ENCODE measurements at places on chromosomes 7 and 10.
A peak's percentile ranks its signal among the peaks of the same experiment; 100 is the strongest.

GRCh38 chr7:150931199-150931869 is 46.8 kb downstream of the KCNH2 start:
- DNase-seq: no peak

DNA sequence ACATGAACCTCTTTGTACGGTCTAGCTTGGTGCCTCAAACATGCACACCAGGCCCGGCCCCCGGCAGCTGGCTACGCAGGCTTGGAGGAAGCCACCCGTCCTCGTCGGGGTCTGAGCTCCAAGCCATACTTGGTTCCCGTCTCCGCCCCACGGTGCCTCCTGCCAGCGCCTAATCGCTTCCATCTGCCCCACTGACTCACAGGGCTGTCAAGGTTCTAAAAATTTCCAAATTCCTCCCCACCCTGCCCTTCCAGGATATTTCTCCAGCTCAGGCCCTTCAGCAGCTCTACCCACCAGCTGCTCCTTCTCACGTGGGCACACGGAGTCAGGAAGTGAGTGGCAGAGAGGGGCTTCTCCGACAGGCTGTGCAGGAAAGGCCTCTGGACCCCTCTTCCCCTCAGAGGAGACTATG is 38.8 kb downstream of the TMEM270 start:
- no peak for DNase-seq

DNA sequence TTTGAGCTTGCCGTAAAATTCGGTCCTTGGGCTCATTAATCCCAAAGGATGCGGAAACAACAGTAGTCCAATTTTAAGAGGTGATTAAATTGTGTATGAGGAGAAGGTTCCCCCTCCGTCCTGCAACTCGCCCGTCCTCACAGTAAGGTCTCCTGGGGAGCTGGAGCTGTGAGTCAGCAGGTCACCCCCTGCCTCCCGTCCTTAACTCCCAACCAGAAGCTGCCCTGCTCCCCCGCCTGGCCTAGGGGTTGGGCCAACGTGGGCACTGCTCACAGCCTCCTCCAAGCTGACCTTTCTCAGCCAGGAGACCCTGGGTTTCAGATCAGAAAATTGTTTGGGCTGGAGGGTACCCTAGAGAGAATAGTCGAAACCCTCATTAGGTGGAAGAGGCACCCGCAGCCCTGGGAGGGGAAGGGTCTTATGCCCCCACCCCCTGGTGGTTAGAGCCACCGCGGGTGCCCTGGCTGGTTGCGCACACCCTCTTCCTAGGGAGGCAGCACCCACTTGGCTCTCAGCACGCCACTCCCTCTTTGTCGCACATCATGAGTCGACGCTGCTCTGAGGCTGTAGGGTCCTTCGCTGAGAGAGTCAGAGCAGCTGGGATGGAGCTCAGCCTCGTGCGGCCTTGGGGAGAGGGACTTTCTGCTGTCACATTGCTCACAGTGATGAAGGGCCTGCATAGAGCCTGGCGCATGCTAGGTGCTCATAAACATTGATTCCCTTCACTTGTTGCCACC is 131.2 kb downstream of the TACC2 start:
- DNase-seq: no peak

DNA sequence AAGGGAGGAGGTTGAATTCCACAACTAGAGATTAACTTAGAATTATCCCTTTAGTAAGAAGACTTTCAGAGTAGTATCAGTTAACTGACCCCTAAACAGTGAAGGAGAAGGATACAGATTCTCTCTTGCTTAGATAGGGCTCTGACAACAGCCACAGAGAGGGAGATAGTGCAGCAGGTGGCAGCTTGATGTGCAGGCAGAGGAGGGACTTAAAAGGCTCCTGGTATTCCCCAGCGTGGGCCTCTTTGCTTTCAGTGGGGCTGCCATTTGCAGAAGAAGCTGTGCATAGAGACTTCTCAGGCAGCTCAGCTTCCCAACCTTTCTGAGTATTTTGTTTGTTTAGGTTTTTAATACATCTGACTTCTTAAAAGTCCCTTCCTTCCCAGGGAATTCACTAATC is 16.0 kb downstream of the FZD1 start:
- DNase-seq: no peak

- DNase-seq: no peak
These were observed 20.3 kb downstream of the TTYH3 start for GRCh38 chr7:2651847-2652735.

DNA sequence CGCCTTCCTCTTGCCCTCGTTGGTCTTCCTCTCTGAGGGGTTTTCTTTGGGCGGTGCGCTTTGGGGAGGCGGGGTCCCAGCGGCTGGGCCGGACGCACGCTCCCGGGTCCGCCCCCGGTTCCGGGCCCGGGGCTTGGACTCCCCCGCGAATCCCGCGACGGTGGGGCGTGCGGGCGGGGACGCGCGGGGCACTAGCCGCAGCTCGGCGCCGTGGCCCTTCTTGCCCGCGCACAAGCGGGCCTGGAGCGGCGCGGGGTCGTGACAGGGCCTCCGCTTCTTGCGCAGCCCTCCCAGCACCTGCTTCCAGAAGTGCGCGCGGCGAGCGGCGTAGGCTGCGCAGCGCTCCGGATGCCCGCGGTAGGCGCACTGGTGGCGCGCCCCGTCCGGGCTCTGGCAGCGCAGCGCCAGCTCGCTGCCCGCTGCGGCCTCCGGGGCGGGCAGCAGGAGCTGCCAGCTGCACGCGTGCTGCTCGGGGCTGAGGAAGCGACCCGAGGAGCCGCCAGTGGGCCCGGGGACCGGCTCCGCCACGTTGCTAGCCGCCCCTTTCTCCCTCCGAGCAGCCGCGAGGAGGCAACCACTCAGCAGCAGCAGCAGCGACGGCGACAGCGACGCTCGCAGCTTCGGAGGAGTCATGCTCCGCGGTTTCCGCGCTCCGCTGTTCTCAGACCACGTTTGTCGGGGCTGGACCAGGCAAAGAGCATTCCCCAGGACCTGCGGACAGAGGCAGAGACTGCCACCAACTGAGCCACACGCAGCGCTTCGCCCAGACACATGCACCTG is 759 bp downstream of the FGFBP3 start:
- DNase-seq: peak; percentile 80

DNA sequence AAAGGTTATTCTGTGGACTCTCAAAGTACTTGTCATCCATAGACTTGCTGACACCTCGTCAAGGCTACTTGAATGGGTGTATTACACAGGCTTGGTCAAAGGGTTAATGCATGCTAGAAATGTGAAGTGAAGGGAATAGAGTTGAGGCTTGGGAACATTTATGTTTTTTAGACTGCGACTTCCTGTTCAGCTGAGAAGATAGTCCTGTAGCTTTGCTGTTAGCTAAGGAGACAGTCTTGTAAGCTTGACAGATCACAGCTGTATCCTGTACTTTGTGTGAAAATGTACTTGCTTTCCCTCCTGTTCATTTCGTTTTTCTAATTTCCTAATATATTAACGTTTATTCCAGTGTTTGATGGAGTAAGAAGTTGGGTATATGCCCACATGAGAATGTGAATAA is 52.1 kb downstream of the ADD3 start:
- no peak for DNase-seq

DNA sequence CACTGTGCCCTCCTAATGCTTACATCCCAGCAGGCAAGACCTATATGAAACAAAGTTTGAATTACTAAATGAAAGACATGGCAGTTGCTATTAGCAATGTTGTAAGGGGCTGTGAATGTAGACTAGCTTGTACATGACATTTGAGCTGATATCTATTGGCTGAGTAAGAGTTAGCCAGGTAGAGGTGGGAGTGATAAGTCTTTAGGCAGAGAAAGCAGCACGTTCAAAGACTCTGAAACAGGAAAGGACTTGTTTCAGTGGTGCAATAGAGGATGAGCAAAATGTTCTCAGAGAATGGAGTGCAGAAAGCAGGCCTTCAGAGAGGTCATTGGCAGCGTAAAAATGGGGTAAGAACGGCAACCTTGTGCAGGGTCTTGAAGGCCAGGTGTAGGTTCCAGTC is 687.6 kb downstream of the AUTS2 start:
- no peak for DNase-seq

- DNase-seq: no peak
These were observed 272.5 kb upstream of the COBL start for GRCh38 chr7:51589111-51589510.

DNA sequence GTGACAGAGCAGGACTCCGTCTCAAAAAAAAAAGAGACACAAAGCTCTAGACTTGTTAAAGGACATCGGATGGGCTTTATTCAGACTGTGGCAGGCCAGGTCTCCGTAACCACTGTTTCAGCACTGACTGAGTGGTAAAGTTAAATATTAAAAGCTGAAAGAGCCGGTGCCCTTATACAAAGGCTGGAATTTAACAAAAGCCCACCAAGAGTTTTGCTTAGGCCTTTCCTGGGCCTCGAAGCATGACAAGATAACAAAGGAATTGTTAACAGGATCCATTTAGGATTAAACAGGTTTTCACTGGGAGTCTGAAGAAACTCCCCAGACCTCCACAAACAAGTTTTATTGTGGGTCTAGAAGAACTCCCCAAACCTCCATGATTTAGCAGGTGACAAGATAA is 727.8 kb downstream of the TYW1 start:
- no peak for DNase-seq

DNA sequence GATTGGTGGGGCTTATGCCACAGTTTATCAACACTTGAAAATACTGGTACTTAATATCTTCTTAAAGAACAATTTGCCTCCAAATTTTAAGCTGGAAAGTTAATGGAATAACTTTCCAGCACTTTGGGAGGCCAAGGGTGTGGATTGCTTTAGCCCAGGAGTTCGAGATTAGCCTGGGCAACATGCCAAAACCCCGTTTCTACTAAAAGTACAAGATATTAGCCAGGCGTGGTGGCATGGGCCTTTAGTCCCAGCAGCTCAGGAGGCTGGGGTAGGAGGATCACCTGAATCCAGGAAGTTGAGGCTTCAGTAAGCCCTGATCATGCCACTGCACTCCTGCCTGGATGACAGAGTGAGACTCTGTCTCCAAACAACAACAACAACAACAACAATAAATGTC is 56.0 kb downstream of the PRF1 start:
- no peak for DNase-seq

GRCh38 chr7:140992422-140992821 is 22.3 kb downstream of the MRPS33 start:
- no peak for DNase-seq

DNA sequence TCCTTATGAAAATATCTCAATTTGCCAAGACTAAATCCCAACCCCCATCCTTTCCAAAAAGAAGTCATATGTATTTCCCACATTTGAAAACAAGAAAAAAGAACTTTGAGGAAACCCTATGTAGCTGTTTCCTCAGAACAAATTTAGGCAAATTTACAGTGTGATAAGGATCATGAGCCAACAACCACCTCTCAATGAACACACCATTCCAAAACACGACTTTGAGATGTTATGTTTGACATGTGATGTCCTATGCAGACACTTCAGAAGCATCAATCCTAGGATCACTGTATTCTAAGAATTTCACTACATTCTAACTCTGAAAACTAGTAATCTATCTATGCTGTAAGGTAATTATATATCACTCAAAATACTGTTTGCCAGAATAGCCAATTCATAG is 62.2 kb downstream of the NT5C2 start:
- no peak for DNase-seq

GRCh38 chr10:32023264-32023663 is 33.0 kb downstream of the KIF5B start:
- no peak for DNase-seq

GRCh38 chr7:14714161-14714728 is 188.3 kb downstream of the DGKB start:
- DNase-seq: no peak

- DNase-seq: no peak
These were observed 56.0 kb upstream of the DDC start for GRCh38 chr7:50621206-50621605.

DNA sequence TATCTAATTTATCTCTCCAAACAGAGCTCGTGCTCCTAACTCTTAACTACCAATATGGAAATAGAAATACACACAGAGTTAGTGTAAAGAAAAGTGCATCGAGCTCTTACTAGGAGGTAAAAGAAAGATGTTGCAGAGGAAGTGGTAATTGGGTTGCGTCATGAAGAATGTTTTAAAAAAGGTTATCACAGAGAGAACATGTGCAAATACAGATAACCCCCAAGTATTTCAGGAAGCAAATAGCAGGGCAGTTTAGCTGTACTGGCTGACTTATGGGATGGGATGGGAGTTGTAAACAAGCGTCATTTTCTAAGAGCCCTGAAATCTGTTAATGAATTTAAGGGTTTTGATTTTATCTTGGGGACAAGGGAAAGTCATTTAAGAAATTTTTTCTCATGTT is 153.9 kb downstream of the AGMO start:
- DNase-seq: no peak

DNA sequence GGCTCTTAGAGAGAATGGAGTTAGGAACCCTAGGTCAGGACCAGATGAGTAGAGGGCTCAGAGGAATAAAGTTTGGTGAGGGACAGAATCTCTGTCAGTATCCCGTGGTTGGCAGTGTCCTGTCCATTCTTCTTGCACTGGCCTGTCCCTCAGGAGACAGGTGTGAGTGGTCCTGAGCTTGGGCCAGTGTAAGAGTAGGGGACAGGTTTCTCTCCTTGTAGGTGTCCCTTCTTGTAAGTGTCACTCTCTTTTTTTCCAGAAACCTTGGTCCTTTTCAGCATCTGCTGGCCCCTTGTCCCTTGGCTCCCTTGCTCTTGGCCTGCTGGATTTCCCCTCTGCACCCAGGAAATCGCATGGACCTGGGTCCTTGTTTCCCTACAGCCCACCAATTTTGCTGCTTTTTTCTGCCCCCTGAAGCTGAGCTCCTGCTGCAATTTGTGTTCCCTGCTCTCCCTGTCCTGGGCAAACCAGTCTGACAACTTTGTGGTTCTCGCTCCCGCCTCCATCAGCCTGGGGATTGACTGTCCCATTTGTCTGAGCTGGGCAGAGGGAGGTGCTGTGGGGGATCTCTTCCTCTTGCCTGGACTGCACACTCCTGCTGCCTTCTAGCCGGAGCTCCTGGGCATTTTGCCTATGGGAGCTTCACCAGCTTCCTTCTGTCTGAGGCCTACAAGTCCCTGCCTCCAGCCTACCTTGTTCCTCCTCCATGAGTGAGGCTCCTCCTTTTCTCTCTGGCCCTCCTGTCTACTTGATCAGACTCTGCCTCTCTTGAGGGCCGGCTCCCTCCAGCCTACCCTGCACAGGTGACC is 6.5 kb downstream of the TSPAN14 start:
- DNase-seq: peak; percentile 75

DNA sequence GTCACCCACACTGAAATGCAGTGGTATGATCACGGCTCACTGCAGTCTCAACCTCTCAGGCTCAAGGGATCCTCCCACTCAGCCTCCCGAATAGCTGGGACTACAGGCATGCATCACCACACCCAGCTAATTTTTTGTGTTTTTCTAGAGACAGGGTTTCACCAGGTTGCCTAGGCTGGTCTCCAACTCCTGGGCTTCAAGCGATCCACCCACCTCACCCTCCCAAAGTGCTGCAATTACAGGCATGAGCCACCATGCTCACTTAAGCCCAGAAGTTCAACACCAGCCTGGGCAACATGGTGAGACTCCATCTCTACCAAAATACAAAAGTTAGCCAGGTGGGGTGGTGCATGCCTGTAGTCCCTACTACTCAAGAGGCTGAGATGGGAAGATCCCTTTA is 33.5 kb downstream of the GDI2 start:
- no peak for DNase-seq

DNA sequence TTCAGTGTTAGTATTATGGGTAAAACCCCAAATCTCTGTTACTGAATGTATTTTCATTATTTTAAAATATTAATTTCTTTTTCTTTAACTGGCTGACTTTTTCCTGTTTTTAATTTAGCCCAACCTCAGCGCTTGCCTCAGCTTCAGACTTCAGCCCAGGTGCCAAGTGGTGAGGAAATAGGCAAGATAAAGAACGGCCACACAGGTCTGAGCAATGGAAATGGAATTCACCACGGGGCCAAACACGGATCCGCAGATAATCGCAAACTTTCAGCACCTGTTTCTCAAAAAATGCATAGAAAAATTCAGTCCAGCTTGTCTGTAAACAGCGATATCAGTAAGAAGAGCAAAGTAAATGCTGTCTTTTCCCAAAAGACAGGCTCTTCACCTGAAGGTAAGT is 57.5 kb downstream of the MDFIC start:
- no peak for DNase-seq
